AG10803 (cell line): ENCODE measurements at places on chromosomes 2 and 18.
A peak's percentile ranks its signal among the peaks of the same experiment; 100 is the strongest.

DNA sequence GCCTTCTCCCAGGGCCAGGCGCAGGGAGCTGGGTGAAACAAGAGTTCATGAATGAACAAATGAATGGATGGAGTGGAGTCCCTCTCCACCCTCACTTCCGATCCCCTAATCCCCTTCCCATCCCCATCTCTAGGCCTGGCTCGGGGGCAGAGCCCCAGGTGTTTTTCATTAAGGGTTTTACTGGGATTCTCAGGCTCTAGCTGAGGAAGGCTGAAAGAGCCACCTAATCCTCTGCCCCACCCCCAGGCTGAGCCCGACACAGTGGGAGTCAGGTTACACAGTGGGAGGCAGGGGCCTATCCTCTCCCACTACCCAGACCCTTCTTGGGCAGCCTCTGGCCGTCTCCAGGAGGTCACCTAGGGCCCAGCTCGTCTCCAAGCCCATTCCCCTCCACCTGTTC is 36.1 kb downstream of the SDC1 start:
- no peak for DNase-seq

DNA sequence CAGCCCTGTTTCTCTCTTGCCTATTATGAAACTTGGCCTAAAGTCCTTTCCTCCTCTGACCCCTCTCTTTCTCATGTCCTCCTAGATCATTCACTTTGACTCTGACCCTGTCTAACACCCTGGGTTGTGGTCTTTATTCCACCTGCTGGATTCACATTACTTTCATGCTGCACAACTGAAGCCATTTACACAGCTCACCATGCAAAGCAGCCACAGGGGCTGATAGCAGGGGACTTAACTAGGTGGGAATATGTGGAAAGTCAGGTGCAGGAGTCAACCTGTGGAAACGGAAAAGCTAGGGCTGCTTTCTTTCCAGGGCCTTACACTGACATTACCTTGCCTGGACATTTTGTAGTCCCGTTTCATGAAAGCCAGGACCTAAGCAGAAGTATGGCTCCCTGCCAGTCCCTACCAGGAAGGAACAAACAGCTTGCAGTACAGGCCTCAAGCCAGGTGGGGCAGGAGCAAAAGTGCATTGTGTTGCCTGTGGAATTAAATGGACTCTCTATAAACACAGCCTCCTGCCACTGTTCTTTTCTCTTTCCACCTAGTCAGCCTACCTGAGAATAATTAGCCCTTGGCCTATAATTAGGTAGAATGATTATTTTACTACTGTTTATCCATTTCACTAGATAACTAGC is 11.8 kb downstream of the MAPRE3 start:
- no peak for DNase-seq

GRCh38 chr2:168767258-168767657 is 35.2 kb upstream of the NOSTRIN start:
- no peak for DNase-seq

GRCh38 chr18:49730951-49731391 is 82.4 kb downstream of the ACAA2 start:
- DNase-seq: no peak

DNA sequence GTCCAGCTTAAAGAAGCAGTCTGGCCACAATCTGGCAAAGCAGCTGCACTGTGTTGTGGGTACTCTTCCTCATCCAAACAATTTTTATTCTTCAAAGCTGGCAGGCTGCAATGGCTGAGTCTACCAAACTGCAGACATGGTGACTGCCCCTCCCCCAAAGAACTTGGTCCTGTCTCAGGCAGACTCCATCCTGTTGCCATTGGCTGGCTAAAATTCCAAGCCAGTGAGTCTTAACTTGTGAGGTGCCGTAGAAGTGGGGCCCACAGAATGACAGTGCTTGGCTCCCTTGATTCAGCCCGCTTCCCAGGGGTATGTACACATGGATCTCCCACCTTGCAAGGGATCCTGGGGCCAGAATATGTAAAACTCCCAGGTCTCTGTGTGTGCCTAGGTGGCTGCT is 14.5 kb upstream of the NXPH2 start:
- DNase-seq: no peak

- no peak for DNase-seq
Measured at GRCh38 chr2:224428787-224429440, 27.0 kb upstream of the FAM124B start.

DNA sequence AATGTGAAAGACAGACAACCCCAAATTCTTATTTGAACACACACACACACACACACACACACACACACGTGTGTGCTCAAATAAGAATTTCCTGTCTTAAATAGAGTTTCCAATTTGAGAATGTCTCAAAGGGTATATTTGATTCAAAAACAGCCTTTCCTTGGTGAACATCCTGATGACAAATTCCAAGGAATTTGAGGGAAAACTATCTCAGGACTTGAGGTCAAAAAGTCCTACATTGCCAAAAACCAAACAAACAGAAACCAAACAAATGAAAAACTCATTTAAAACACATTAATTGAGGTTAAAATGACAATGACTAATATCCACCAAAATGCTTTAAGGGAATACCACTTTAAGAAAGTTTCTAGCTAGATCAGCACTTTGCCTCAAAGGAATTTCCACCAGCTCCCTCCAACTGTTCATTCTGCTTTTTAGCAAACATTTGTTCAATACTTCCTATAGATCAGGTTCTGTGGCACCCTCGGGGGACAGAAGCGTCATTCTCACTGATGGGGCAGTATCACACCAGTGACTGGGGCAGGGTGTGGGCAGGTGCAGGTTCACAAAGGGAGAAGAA is 232.1 kb upstream of the TRIB2 start:
- DNase-seq: peak; percentile 69

- DNase-seq: no peak
Measured at GRCh38 chr2:129883121-129883520, 96.3 kb upstream of the RAB6C start.

- DNase-seq: no peak
Measured at GRCh38 chr18:27412556-27412955, 227.4 kb upstream of the CHST9 start.

DNA sequence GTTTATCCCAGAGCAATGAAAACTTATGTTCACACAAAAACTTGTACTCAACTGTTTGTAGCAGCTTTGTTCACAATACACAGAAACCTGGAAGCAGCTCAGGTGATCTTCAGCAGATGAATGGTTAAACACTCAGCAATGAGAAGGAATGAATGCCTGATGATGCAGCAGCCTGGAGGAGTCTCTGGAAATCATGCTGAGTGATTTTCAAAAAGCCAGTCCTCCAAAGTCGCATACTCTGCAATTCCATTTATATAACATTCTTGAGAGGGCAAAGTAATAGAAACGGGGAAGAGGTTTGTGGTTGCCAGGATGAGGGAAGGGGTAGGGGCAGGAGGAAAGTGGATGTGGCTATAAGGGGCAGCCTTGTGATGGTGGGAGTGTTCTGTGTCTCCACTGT is 108.1 kb downstream of the CTIF start:
- no peak for DNase-seq

DNA sequence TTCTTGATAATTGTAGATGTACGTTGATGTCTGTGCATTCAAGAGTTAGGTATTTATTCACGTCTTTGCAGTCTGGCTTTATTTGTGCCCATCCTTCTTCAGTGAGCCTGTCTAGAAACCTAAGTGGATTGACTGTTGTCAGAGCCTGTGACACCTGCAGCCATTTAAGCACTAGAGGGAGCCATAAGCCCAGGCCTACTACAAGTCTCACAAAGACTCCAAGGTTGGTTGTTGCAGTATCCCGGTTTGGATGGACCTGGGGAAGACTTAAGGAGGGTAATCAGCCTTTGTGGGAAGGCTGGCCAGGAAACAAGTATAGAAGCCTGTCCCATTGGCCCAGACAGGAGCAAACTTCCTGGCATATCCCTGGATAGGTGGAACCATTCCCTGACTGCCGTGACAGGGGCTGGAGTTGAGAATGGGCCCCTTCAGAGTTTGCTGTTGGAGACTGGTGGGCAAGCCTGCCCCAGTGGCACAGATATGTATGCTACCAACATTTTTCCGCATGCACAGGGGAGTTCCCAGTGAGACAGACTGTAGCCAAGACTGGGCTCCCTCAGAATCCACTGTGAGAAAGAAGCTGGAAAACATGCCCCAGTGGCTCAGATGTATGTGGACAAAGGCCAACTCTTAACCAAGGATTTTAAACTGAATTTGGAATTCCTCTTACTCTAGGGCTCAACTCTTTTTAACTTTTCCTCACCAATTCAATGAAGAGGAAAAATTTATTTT is 9.3 kb upstream of the LRRC30 start:
- DNase-seq: peak; percentile 69

DNA sequence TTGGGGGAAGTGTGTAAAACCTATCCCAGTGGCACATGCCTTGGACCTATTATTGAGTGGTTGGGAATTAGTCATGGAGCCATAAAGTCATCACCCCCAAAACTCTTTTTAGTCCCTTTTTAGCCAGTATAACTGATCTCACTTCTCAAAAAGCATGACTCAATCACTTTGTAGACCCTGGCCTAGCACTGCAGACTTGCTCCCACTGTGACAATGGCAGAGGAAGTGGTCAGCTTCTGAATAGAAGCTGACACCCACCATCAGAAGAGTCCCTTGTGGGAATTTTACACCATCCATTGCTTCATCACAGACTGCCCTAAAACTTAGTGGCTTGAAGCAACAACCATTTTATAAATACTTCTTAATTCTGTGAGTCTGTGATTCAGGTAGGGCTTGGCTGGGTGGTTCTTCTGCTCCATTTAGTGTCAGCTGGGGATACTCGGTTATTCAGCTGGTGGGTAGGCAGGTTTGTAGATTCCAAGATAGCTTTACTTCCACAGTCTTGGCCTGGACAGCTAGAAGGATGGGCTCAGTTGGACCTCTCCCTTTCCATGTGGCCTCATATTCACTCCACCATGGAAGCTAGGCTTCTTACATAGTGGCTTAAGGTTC is 10.8 kb upstream of the ITGA6 start:
- no peak for DNase-seq

DNA sequence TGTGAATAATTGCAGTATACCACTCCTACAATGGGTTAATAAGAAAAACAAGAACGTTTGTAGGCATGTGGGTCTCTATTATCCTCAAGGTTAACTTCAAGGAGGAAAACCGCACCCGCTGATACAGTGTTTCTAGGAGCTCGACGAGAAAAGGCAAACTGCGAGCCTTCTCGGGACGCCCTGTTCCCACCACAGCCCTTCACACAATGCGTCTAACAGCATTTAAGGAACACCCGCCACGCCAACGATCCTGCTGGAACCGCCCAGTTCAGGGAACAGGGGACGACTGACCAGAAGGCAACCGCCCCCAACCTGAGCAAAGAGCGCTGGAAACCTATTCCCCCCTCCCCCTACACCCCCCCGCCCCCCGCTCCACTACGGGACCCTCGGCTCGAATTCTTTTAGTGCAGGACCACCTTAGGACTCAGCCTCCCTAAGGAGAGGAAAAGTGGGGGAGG is 710 bp upstream of the TMSB10 start:
- peak; percentile 52 for DNase-seq

- DNase-seq: no peak
Measured at GRCh38 chr2:1827686-1828085, 83.4 kb upstream of the PXDN start.

DNA sequence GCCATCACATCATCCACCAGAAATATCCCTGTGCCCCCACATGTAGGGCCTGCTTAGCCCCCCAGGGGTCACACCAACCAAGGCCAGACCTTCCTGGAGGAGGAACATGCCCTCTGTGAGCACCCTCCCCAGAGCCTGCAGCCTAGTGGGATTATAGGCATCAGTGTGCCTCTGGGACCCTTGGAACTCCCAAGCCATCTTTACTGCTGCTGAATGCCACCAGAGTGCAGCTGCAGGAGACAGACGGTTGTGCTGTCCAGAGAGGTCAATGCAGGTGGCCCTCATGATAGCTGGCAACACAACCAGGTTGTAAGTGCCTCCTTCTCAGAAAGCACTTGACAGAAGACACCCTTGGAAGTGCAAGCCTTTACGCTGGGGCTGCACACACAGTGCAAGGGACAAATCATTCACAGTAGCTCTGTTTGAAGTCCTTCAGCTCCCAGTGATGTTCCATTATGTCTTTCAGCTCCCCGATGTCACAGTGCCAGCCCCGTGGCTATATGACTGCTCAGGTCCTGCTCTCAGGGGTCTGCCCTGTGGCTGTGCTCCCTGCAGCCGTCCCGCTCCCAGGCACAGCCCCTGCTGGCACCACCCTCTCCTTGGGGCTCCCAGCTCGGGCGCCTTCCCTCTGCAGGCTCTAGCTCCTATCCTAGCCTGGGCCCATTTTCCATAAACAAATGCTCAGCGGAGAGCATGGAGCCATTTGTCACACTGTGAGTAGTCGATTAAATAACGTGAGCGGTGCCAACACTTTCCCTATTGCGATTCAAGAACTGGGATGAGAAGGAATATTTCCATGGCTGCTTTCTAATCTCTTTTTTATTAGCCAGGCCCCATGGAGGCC is 65.1 kb downstream of the EDAR start:
- no peak for DNase-seq

DNA sequence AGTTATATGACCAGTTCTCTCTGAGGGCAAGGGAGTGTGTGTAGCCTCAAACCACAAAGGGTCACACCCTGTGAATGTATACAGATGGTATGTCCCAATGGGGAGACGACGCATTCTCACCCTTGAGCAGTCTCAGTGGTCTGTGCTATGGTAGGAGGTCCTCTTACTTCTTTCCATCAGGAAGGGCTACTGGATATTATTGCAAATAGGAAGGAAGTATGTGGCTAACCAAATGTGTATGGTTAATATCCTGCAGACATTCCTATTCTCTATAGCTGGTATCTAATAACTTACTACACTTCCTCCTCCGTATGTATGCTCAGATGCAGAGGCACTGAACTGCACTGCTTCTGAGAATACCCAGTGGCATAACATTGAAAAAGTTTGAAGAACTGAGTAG is 306.7 kb upstream of the CCDC68 start:
- DNase-seq: no peak

- no peak for DNase-seq
Measured at GRCh38 chr2:85181844-85182456, 48.8 kb downstream of the TCF7L1 start.

- DNase-seq: no peak
Measured at GRCh38 chr2:109700680-109701274, 86.6 kb downstream of the SOWAHC start.

GRCh38 chr2:67463810-67464209 is 66.7 kb downstream of the ETAA1 start:
- DNase-seq: no peak

GRCh38 chr2:67295851-67296250 is 101.3 kb upstream of the ETAA1 start:
- DNase-seq: no peak

- no peak for DNase-seq
Measured at GRCh38 chr2:85231952-85232351, 95.8 kb downstream of the TGOLN2 start.

DNA sequence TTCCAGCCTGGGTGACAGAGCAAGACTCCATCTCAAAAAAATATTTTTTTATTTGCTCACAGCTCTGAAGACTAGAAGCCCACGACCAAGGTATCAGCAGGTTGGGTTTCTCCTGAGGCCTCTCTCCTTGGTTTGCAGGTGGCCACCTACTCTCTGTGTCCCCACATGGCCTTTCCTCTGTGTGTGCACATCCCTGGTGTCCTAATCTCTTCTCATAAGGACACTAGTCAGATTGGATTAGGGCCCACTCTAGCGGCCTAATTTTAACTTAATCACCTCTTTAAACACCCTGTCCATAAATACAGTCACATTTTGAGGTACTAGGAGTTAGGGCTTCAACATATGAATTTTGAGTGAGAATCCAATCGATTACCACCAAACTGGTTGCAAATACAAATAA is 2.0 kb upstream of the RAB3GAP1 start:
- DNase-seq: no peak
